Ascending aorta (tissue), 2 donors: ENCODE measurements at places on chromosomes 1 and 21. TPM values are rescaled to one million over a fixed set of nuclear protein-coding genes. Genes with fewer than 3 reads are reported as not detected.

Gene BRINP2
- 0.11 TPM for total RNA-seq

Gene SLC25A34
- total RNA-seq: 5.7 TPM

Gene SYTL1
- total RNA-seq: 0.21 TPM

Gene OR4F29
- total RNA-seq: not detected

Gene TGFB2
- total RNA-seq: 9.9 TPM

Gene FMO5
- total RNA-seq: 19.6 TPM
